ENCODE measurements at places on chromosomes 7 and 10. TPM values are rescaled to one million over a fixed set of nuclear protein-coding genes. Genes with fewer than 3 reads are reported as not detected.

CCL24 gene
- not detected for total RNA-seq

DNA sequence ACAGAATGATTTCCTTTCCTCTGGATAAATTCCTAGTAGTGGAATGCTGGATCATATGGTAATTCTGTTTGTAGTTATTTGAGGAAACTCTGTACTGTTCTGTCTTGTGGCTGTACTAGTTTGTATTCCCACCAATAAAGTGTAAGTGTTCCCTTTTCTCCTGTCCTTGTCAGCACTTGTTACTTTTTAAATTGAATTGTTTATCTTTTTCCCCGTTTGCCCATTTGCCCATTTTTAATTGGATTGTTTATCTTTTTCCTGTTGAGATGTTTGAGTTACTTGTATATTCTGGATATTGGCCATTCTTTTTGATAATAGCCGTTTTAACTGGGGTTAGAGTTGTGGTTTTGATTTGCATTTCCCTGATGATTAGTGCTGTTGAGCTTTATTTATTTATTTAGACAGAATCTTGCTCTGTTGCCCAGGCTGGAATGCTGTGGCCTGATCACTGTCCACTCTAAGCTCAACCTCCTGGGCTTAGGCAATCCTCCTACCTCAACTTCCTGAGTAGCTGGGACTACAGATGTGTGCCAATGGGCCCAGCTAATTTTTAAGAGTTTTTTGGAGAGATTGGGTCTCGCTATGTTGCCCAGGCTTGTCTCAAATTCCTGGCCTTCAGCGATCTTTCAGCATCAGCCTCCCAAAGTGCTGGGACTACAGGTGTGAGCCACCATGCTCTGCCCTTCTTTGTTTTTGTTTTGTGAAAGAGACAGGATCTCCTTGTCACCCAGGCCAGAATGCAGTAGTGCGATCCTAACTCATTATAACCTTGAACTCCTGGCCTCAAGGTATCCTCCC lies 23.0 kb downstream of the BMPR1A start:
- no peak for DNase-seq

SPDYE5 gene
- not detected for total RNA-seq

- no peak for DNase-seq
These were observed 6.6 kb upstream of the PDSS1 start for GRCh38 chr10:26690731-26691475.

DNA sequence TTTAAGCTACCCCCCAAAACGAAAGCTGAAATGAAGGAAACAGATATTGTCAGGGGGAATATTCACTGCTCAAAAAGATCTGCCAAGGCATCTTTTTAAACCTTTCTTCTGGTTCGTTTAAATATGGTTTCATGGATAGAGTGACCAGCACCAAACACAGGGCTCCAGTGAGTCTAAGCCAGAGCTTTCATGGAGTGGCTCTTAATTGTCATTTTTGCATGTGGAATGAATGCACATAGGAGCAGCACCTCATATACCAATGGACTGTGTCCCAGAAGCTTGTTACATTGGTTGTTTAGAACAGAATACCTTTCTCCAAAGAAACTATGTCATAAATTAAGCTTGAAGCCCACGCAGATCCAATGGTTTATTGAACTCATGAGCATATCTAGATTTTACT lies 17.3 kb downstream of the MKX start:
- no peak for DNase-seq

Data from activated naive CD4-positive, alpha-beta T cell treated with anti-CD3 and anti-CD28 coated beads, Interleukin-2, amount 50 U/mL, for 72 hours (primary cell).